ENCODE measurements at places on chromosomes 3 and 15. TPM values are rescaled to one million over a fixed set of nuclear protein-coding genes. Genes with fewer than 3 reads are reported as not detected.

TRH gene
- total RNA-seq = not detected

DNA sequence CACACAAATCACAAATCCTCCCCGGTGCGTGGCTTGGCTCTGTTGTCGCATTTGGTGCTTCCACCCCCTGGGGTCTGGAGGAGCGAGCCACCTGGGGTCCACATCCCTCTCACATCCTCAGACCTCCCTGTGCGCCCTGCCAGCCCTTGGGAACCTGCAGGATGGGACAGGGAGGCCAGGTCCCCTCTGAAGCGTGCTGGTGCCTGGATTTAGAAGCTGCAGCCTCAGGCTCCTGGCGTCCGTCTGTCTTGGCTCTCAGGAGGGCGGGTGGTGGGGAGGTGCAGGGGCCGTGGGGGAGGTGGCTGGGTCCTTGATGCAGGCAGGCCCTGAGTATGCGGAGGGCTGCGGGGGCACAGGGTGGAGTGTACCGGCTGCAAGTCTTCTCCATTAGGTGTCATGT is 38.4 kb downstream of the RGMA start:
- no peak for DNase-seq

GRCh38 chr3:197023998-197024651 is 5.5 kb downstream of the MELTF start:
- peak; percentile 20 for DNase-seq

CCRL2 gene
- total RNA-seq = 1.4 TPM

- no peak for DNase-seq
Observed at GRCh38 chr15:63876085-63876662, 42.4 kb upstream of the HERC1 start.

GRCh38 chr3:60854791-60855190 is 396.5 kb downstream of the FHIT start:
- DNase-seq = no peak

DNA sequence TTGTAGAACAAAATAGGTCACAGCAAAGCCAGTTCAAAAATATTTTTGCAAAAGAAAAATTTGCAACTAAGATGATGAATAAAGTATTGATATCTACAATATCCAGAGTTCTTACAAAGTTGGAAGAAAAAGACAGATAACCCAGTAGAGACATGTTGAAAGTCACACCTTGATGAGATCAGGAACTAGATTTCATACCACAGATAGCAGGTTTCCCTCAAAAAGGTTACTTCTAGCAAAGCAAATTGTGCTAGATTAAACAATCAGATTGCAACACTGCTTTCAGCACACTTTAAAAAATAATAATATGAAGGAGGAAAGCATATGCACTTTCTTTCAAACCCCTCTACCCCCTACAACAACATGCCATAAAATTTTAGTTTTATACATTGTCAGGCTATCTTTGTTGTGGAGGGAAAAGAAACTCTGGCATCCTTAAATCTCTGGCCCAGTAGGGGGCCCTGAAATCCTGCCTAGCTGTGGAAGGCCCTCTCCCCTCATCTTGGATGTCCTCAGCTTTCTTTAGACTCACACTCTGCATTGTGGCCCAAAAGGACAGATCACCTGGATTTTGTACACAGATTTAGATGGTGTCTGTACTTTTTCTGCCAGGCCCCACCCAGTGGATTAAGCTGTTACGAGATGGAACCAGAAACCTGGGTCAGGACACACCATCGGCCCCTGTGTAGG is 50.9 kb downstream of the CCR3 start:
- DNase-seq = no peak

GRCh38 chr3:134351427-134351826 is 22.8 kb downstream of the AMOTL2 start:
- no peak for DNase-seq

DNA sequence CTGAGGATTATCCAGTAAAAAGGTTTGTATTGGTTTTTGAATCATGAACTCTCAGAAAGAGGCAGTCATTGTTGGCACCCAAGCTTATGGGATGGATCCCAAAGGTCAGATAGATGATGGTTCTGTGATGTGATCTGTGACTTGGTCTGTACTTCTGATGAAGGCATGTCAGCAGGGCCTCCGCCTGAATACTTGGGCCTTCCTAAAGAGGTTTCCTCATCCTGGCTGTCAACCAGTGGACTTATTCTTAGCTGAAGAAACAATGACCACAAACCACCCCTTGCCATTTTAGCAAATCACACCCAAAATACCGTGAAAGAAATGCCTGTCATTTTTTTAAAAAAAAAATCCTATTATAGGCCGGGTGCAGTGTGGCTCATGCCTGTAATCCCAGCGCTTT is 48.2 kb upstream of the SLC9A9 start:
- DNase-seq = no peak

All from activated CD4-positive, alpha-beta memory T cell treated with anti-CD3 and anti-CD28 coated beads for 36 hours (primary cell).